ENCODE measurements at places on chromosomes 5 and 9.

DNA sequence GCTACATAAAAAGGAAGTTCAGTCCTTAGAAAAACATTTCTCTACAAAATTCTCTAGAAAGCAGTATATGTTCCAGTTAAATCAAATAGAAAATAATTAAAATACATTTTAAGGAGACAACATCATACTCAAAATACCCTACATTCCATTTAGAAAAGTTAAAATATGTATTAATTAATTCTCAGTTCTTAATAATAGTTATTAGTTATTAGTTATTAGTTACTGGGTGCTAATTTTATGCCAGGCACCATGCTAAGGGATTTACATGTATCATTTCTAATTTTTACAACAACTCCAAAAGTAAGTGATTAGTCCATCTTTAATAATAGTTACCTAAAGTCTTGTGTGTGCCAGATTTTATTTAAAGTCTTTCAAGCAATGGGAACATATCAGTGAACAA, 38.0 kb downstream of the FAM114A2 start:
- no peak for DNase-seq

- no peak for DNase-seq
These were observed 832 bp downstream of the EIF4EBP3 start for GRCh38 chr5:140548300-140548688.

DNA sequence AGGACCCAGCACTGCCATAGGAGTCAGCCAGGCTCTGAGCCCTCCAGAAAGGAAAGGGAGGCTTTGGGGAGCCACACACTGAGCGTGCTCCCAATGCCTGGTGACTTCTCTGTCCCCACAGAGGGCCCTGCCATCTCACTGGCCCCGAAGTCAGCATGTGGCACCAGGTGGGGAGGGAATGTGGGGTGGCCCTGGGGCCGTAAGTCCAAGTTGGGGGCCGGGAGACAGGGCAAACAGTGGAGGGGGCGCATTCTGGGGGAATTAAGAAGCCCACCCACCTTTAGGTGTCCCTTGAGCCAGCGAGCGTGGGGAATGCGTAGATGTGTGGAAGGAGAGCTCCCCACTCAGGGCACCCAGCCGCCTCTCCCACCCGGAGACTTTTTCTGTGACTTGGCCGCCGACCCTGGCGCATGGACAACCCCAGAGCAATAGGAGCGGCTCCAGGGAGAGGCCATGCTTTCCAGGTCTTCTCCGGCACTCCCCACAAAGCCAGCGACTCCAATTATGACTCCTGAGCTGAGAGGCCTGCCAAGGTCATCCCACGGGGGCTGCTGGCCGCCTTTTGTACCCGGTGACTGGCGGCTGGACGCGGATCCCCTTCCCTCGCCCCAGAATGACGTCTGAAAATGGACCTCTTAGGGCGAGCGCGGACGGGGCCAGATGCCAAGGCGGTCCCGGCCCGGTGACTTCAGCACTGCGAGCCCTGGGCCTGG, 9.8 kb downstream of the IRX1 start:
- DNase-seq = no peak

- DNase-seq = no peak
These were observed 120.4 kb upstream of the CDH9 start for GRCh38 chr5:27158775-27159174.

DNA sequence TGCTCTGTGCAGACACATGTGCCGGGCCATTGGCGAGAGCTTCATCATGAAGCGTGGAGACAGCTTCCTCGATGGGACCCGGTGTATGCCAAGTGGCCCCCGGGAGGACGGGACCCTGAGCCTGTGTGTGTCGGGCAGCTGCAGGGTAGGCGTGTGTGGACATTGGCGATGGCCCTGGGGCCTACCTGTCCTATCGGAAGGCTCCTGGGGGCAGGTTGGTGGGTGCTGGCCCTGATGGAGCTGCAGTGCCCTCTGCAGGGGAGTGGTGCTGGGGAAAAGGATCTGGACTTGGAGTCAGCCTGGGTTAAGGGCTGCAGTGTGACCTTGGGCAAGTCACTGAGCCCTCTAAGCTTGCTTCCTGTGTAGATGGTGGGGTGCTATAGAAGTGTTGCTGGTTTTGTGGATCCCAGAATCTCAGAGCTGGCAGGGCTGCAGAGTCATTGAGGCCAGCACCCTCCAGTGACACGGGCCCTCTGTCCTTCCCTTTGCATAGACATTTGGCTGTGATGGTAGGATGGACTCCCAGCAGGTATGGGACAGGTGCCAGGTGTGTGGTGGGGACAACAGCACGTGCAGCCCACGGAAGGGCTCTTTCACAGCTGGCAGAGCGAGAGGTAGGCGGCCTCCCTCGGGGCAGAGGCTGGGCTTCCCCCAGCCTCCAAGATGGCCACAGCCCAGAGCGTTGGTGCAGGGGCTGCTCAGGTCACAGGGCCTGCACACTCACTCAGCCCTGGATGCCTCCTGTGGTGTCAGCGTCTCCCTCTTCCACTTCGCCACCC, 15.8 kb downstream of the ADAMTS13 start:
- no peak for DNase-seq

DNA sequence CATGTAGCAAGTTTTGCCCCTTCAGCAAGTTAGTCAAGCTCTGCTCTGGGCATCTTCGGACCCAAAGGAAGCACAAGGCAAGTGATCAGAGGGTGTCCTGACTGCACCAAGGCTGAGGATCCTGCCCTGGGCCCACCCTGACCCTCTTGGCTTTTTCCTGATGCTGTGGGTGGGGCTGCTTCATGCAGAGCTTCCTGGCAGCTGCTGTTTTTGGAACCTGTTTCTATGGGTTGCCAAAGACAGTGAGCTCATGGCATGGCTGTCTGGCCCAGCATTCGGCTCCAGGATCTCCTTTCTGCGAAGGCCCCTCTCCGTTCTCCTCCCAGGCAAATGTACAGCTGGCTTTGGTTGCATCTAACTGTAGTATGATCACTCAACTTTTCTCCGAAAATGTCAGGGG, 497.9 kb downstream of the ARHGEF28 start:
- no peak for DNase-seq

GRCh38 chr5:81402192-81402930, 8.4 kb upstream of the ACOT12 start:
- DNase-seq = no peak

GRCh38 chr5:113240951-113241726, 193.7 kb downstream of the TSSK1B start:
- DNase-seq = no peak

DNA sequence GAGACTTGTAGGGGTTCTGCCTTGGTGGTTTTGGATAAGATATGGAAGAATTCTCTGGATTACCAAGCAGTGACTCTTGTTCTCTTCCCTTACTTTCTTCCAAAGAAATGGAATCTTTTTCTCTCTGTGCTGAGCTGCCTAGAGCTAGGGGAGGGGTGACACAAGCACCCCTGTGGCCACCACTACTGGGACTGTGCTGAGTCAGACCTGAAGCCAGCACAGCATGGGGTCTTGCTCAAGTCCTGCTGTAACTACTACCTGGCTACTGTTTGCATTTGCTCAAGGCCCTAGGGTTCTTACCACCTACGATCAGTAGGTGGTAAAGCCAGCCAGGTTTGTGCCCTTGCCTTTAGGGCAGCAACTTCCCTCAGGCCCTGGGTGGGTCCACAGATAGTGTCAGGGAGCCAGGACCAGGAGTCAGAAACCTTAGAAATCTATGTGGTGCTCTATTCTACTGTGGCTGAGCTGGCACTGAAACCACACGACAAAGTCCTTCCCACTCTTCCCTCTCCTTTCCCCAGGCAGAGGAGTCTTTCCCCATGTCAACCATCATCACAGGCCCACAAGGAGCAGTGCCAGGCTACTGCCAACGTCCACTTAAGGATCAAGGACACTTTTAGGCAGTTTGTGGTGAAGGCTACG, 53.8 kb downstream of the SREK1 start:
- no peak for DNase-seq

DNA sequence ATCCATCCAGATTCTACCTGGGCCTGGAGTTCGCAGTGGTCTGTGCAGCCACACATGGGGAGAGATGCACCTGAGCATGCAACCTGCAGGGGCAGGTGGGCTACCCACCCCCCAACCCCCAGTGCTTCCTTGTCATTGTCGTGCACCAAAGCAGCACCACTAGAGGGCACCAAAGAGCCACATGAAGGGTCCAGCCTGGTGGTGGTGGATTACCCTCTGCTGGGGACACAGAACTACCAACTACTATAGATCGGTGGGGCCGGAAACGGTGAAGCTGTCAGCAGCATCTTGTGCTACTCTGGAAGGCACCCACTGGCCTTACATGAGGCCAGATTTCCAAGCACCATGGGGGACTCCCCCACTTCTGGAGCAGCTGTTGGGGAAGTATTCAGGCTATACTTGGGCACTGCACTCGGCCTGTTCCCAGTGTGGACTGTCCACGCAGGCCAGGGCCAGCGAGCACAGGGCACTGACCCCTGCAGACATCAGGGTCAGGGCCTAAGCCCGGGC, 60.2 kb upstream of the TBC1D2 start:
- DNase-seq = peak; percentile 61

- no peak for DNase-seq
These were observed 42.1 kb upstream of the FAM240B start for GRCh38 chr9:38761999-38762398.

Measured in CD4-positive, alpha-beta T cell treated with Interleukin-15 for 1 hour (primary cell).